ENCODE measurements at places on chromosomes 2 and 18.
A peak's percentile ranks its signal among the peaks of the same experiment; 100 is the strongest.

DNA sequence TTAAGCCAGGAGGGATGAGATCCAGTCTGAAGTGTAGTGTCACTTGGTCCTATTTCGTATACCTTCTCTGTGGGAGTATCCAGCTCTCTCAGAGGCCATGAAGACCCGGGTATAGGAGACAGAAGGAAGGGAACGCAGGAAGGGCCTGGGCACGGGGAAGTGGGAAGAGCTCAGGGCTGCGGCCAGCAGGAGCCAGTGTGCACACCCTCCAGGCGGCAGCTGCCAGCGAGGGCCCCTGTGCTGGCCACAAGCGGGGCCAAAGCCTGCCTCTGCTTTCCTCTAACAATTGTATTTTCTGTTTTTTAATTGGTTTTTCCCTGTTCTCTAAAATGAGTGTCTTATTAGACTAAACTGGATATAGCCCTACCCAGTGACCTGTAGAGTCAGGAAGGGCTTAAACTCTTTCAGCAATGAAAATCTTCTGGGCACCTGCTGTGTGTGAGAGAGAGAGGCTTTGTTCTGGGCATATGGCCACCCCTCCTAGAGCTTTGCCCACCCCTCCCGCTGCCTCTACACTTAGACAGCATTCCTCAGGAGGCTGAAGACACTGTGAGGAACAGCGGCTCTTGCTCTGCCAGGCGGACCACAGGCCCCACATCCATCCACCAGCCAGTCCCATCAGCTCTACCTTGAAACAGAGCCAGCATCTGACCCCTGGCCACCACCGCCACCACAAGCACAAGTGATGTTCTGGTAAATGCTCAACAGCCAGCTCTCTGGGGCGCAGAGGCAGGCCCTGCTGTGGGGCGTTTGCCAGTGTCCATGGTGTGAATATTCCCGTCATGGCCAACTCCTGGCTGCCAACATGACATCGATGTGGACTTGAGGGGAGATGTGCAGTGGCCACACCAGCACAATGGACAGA, 9.5 kb downstream of the GPR17 start:
- no peak for DNase-seq

GRCh38 chr2:234840336-234840735, 111.5 kb upstream of the SH3BP4 start:
- no peak for DNase-seq

- no peak for DNase-seq
These were observed 11.7 kb upstream of the C18orf63 start for GRCh38 chr18:74303936-74304335.

DNA sequence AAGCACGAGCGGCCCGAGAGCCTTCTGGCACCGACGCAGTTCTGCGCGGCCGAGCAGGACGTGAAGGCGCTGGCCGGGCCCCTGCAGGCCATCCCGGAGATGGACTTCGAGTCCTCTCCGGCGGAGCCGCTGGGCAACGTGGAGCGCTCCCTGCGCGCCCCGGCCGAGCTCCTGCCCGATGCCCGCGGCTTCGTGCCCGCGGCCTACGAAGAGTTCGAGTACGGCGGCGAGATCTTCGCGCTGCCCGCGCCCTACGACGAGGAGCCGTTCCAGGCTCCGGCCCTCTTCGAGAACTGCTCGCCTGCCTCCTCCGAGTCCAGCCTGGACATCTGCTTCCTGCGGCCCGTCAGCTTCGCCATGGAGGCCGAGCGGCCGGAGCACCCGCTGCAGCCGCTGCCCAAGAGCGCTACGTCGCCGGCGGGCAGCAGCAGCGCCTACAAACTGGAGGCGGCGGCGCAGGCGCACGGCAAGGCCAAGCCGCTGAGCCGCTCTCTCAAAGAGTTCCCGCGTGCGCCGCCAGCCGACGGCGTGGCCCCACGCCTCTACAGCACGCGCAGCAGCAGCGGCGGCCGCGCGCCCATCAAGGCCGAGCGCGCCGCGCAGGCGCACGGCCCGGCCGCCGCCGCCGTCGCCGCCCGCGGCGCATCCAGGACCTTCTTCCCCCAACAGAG, 70.4 kb downstream of the ARHGEF33 start:
- DNase-seq = no peak

DNA sequence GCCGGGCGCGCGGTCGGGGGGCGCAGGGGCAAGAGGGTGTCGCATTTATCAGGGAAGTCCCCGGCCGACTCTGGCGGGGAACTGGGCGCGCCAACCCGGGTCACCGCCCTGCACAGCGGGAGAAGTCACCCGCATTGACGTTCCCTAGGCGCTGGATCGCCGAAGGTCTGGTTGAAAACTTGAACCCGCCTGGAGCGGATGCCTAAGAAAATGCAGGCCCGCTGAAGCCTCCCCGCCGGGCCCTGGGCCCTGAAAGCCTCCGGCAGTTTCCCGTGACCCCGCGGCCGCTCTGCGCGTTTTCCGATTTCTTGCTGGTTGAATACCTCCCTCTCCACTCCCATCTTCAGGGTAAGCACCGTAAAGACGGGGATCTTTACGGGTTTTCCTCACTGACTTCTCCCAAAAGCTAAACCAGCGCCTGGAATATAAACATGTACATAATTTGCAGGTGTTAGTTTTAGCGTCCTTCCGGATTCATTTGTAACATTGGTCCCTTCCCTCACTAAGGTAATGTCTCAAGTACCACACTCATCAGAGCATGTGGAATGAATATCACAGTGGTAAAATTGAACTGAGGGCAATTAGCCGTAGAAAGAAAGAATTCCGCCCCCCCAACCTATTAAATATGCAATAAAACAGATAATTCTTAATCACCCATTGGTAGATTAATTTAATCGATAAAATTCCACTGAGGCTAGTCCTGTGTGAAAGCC, 675 bp upstream of the SPIRE1 start:
- DNase-seq = peak; percentile 16

Data from NCI-H774 (cell line).